ENCODE measurements at places on chromosomes 4 and X.
A peak's percentile ranks its signal among the peaks of the same experiment; 100 is the strongest.

GRCh38 chrX:110924871-110925270 is 129.3 kb upstream of the CHRDL1 start:
- DNase-seq: no peak

DNA sequence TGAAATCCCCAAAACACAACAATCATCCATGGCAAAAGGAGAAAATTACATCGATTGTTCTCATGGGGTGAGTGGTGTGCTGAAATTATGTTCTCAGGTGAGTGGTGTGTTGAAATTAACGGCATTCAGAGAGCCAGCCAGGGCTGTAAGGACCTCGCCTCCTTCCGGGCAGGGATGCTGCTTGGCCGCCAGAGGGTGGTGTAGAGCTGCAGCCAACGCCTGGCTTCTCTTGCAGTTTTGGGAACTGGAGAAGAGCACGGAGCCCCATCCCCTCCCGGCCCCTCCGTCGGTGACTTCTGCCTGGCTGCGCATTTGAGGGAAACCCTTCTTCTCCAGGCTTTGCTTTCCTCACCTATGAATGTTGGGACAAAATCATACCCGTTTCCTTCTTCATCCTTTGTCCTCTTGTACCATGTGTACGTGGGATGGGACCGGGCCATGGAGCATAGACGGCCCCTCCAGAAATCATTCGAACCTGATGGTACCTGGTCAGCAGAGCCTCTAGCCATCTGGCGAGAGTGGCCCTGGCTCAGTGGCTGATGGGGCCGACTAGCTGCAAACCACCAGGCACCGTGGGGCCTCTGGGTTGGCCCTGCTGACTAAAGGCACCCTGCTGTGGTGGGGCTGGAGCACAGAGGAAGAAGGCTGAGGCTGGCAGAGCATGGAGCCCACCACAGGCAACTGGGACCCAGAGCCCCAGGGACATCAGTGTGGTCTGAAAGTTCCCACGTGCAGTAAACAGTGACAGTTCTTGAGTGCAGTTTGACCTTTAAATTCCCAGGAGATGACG is 28.4 kb downstream of the TRMT44 start:
- peak; percentile 79 for DNase-seq

DNA sequence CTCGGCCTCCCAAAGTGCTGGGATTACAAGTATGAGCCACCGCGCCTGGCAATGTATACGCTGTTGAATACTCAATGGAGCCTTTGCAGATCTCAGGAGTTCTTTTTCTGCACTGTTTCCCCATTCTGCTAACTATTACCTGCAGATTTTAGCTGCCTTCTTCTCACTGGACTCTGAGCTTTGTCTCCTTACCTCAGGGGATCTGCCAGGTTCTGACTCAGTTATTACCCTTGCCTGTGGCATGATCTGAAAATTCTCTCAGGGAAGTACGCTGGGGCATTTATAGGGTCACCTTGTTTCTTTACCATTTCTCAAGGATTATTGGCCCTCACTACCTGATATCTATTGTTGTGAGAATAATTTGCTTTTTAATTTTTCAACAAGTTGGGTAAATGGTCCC is 56.6 kb upstream of the MAGED1 start:
- no peak for DNase-seq

GRCh38 chr4:104492183-104492771 is 2.4 kb downstream of the CXXC4 start:
- no peak for DNase-seq

GRCh38 chr4:186887291-186887700 is 163.6 kb upstream of the FAT1 start:
- no peak for DNase-seq

All from NB4 (cell line).